Activated CD4-positive, alpha-beta T cell treated with anti-CD3 and anti-CD28 coated beads for 24 hours (primary cell): ENCODE measurements at places on chromosomes 4 and X.
A peak's percentile ranks its signal among the peaks of the same experiment; 100 is the strongest.

DNA sequence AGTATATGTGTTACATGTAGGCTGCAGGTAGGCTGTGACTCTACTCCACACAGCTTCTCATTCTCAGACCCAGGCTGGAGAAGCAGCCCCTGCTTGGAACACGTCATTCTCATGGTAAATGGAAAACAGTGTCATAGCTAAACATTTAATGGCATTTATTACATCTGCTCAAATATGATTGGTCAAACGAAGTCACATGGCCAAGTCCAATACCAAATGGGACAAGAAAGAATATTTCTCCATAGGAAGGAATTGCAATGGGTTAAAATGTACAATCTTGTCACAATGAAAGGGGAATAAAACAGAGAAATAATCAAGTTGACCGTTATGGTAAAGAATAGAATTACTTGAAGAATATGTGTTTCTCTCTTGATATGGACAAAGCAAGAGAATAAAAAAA lies 198.6 kb downstream of the ANAPC10 start:
- DNase-seq, result no peak

GRCh38 chr4:82097504-82097903 lies 276.3 kb downstream of the HNRNPD start:
- no peak for DNase-seq

DNA sequence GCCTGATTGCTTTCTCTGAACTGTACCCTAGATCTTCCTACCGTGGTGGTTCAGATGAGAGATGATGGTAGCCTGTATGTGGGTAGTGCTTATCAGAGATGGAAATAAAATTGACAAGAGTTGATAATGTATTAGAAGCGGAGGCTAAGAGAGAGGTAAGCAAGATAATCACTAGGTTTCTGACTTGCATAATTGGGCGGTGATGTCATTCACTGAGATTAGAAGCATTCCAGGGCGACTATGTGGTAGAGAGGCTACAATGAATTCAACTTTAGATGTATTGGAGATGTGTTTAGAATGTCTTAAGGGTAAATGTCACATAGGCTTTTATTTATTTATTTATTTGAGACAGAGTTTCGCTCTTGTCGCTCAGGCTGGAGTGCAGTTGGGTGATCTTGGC lies 415 bp upstream of the TENM3 start:
- no peak for DNase-seq

GRCh38 chrX:28472926-28473325 lies 114.3 kb upstream of the IL1RAPL1 start:
- no peak for DNase-seq

GRCh38 chr4:20829617-20830357 lies 129.5 kb downstream of the PACRGL start:
- DNase-seq, result no peak

DNA sequence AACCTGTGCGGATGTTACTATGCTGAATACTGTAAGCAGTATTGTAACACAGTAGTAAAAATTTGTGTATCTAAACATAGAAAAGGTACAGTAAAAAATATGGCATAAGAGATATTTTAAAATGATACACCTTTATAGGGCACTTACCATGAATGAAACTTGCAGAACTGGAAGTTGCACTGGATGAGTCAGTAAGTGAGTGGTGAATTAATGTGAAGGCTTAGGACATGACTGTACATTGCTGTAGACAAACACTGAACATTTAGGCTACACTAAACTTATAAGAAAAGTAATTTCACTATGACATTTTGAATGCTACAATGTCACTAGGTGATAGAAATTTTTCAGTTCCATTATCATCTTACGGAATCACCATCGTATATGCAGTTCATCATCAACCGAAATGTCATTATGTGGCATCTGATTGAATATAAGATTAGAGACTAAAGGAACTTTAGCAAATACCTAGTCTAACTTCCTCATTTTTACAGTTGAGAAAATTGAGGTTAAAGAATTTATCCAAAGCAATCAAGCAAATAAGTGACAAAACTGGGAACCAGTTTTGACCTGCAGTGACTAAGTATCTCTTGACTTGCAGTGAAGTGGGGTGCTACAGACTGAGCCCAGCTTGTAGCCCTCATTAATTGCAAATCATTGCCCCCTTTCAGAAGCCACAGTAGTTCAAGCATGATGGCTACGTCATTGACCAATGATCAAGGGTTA lies 55.3 kb downstream of the EGF start:
- no peak for DNase-seq

GRCh38 chr4:163107754-163108153 lies 58.9 kb downstream of the NAF1 start:
- DNase-seq, result no peak

DNA sequence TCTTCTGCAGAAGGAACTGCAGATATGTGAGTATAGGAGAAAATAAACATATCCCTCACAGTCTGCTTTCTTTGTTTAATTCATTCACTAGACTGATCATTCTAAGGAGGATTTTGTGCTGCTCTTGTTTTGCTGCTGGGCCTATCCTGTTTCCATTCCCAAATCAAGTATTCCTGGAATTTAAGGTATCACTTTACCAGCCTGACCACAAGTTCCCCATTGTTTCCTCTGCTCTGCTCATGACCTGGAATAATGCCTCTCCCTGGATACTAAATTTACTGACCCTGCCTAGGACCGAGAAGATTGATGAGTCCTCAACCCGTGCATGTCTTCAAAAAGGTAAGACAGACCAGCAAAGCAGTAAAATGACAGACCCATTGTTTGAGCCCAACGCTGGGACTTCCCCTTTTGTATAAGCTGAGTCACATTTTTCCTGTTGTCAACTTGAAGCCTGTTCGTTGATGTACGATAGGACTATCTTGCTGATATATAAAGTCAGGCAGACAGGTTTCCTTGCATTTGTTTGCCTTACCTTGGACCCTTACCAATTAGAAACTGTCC lies 85.5 kb upstream of the TET2 start:
- DNase-seq, result peak; percentile 8

DNA sequence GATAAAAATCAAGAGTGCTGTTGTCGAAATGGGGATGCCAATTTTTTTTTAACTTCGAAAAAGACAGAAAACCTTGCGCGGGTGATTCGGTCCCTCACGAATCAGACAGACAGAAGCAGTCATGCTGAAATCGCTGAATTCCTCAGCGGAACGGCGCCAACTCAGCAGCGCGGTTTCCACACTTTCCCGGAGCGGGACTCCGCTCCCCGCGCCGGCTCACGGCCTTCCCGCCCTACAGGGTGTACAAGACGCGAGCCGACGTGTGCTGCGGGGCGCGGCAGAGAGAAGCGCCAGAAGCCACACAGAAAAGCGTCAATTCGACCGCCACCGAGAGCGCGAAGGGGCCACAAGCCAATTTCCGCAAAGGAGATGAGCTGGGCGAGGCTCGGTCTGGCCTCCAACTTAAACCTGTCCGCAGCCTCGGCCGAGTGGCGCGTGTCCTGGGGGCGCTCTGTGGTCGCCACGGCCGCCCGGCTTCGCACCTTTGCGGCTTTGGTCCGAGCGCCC lies 1.3 kb downstream of the NEXMIF start:
- no peak for DNase-seq

DNA sequence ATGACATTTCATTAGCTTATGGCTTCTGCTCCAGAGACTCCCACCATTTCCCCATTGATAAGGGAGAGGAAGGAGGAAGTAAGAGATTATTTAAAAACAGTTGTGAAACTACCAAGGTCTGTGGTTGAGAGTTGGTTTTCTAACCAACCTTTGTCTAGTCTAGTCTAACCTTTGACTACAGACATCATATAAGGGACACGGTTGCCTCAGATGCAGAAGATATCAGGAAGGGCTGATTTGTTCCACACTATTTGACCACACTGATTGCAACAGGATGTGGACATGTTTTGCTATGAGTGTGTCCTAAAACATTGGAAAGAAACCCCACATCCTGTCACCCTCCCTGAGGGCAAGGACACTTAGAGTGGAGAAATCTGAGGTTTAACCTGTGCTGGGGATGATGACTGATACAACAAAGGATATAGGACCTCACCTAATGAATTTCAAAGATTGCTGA lies 53.0 kb downstream of the COQ2 start:
- no peak for DNase-seq

DNA sequence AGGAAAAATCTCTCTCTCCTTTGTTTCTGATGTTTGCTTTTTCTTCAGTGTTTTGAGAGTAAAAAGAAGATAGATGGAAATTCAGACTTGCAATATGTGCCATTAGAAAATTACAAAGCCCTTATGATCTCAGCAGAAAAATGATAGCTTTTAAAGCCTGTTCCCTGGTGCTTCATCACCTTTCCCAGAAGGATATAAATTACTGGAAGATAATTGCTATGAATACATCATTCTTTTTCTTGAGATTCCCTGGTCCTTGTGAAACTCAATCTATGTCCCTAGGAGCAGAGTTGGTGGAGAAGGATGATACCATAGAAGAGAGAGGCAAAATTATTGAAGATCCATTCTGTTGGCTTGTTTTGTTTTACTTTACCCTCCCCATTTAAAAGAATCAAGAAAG lies 86.5 kb downstream of the GLRA3 start:
- no peak for DNase-seq

GRCh38 chr4:970046-970745 lies 3.2 kb downstream of the DGKQ start:
- no peak for DNase-seq

DNA sequence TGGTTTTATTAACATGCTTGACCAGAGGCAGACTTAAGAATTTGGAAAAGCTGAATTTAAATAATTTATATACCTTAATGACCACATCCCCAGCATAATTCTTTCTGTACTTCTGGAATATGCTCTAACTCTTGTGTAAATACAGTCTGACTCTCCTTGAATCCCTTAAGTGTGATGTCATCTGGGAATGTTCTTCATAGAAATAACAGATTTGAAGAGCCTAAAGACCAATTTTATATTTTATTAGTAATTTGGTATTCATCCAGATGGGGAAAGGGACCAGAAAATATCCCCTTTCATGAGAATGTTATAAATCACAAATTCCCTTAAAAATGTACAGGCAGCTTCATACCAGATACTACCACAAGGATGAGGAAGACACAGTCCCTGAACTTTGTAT lies 58.3 kb downstream of the KCNIP4 start:
- DNase-seq, result no peak

DNA sequence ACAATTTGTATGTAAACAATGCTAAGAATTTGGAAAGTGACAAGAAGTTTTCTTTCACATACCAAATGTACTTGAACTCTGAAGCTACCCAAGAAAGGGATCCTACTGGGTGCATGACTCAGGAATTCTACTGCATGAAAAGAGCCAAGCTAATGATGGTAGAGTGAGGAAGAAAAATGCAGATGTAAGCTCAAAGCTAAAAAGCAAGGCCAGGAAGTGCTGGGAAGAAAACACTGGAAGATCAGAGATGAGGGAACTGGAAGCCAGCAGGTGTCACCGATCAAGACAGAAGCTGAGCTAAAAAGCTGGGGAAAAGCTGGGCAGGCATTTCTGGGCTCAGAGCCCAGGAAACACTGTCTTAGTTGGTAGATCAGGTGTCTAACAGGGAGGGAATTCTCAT lies 449.1 kb downstream of the NKX6-1 start:
- DNase-seq, result no peak

DNA sequence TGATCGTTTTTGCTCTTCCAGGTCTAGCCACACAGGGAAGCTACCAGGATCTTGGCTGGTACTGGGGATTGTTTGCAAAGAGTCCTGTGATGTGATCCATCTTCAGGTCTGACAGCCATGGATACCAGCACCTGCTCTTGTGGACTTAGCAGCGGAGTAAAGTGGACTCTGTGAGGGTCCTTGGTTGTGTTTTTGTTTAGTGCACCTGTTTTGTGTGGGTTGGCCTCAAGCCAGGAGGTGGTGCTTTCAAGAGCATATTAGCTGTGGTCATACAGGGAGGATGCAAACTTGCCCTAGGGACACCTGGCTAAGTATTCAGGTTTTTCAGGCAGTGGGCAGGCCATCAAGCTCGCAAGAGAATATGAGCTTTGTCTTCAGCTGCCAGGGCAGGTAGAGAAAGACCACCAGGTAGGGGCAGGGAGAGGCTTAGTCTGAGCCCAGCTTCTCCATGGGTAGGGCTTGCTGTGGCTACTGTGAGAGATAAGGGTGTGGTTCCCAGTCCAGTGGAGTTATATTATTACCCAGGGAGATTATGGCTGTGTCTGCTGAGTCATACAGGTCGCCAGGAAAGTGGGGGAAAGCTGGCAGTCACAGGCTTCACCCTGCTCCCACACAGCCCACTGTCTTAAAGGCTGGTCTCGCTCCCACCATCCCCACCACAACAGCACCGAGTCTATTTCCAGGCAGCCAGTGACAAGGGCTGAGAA lies 293.7 kb downstream of the PCDH18 start:
- DNase-seq, result no peak

- no peak for DNase-seq
Observed at GRCh38 chr4:31748382-31748781, 1028.2 kb downstream of the PCDH7 start.

DNA sequence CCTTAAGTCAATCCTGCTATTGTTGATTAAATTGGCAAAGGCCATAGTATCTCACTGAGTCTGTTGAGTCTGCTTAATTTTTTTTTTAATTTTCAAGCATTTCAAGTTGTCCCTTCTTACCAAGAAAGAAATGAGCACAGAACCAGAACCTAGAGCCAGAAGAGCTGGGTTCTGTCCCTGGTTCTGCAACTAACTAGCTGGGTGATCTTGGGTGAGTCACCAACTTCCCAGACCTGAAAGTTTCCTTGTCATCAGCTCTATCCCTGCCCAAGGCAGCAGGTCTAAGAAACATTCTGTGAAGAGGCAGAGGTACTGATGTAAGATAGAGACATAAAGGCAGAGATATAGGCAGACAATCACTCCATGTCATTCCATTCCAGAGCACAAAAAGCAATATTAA lies 17.3 kb downstream of the TEC start:
- DNase-seq, result no peak

GRCh38 chrX:120264341-120264740 lies 13.7 kb downstream of the ZBTB33 start:
- no peak for DNase-seq

DNA sequence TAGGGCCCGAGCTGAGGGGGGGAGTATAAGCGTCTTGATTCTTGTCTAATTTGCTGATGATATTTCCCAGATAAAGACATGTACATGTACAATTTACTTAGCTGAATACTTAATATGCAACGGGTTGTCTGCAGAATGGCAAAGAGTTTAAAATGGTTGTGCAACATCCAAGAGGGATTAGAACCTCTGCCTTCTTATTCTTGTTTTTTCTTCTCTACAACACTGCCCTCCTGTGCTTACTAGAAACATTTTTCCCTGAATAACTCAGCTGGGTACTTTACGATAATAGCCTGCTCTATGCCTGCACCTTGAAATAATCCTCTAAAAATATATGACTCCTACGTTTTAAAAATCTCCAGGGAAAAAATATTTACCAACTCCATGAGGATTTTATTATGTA lies 41.8 kb downstream of the INTS12 start:
- no peak for DNase-seq

- no peak for DNase-seq
Observed at GRCh38 chrX:69914781-69915180, 135.0 kb downstream of the AWAT2 start.

DNA sequence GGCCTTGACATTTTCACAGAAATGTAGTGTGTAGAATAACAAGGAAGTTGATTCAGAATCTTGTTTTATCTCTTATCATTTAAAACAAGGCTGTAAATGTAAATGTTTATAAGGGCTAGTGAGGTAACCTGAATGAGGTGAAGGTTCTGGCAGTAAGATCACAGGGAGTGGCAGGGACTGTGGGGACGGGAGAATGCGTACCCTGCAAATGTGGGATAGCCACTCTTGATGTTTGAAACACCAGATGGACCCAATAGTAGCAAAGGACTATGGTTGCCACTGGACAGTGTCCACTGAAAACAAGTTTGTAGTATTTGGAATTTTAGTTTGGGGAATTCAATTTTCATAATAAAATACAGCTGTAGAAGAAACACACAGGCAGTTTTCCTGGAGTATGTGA lies 155.3 kb downstream of the FHIP1A start:
- DNase-seq, result no peak

- DNase-seq, result peak; percentile 7
Observed at GRCh38 chr4:140556372-140557085, 12.2 kb downstream of the UCP1 start.
